ENCODE measurements at places on chromosomes 12 and 14. TPM values are rescaled to one million over a fixed set of nuclear protein-coding genes. Genes with fewer than 3 reads are reported as not detected.

KCNK10 gene
- 1.6 TPM for total RNA-seq

DNA sequence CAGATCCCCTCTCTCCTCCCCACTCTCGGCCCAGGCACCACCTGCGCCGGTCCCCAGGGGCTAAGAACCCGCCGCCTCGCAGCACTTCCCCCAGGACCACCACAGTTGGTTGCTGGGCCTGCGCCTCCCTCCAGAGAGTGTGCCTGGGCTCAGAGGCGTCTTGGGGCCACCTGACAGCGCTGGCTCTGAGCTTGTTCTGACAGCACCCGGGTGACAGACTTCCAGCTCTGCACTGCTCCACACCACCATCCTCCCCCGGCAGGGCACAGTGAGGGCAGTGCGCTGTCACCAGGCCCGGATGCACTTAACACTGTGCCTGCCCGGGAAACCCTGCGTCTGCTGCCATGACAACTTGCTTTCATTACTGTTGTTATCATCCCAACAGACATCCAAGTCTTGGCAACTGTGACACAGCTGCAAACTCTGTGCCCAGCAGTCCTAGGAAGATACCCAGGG is 6.6 kb downstream of the BRF1 start:
- no peak overlapping the region for H3K27ac ChIP-seq
- no peak overlapping the region for H3K4me3 ChIP-seq
- DNase-seq: peak; percentile 48
- no peaks in the 10 kb centered on the region for H3K27me3 ChIP-seq

GRCh38 chr12:123167329-123167728 is 16.4 kb upstream of the PITPNM2 start:
- no peaks in the 10 kb centered on the region for H3K36me3 ChIP-seq
- H3K27ac ChIP-seq: no peak overlapping the region

KRT78 gene
- not detected for total RNA-seq

DNA sequence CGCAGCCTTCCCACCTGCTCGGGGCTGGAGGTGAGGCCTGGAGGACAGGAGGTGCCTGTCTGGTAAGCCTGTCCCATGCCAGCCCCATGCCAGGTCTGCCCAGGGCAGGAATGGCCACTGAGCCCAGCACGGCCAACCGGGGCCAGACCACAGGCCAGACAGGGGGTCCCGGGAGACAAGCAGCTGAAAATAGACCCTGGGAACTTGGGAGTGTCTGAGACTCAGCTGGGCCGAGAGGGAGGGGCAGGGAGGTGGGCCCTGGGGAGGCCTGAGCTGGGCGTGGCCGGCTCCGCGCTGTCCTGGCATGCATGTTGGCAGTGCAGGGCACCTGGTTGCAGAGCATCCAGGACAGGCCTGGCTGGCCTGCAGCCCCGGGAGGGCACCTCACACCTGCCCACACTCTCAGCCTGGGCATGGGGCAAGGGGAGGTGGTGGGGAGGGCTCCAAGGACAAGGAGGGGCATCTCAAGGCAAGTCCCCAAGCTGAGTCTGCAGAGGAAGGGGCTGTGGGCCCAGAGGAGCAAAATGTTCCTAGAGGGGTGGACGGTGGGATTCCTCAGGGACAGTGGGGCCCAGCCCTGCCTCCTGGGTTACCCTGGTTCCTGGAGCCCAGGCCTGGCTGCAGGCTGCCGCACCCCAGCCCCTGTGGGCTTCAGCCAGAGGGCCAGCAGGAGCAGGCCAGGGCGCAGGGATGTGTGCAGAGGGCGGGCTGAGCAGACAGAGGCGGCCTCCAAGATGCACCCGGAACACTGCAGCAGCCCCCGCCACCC is 3.2 kb upstream of the CRIP1 start:
- no peaks in the 10 kb centered on the region for H3K27me3 ChIP-seq
- H3K4me3 ChIP-seq: no peak overlapping the region
- H3K36me3 ChIP-seq: no peaks in the 10 kb centered on the region
- peak overlapping the region; percentile 97 for H3K27ac ChIP-seq

SAMD15 gene
- not detected for total RNA-seq

CLMN gene
- 54.7 TPM for total RNA-seq

DNA sequence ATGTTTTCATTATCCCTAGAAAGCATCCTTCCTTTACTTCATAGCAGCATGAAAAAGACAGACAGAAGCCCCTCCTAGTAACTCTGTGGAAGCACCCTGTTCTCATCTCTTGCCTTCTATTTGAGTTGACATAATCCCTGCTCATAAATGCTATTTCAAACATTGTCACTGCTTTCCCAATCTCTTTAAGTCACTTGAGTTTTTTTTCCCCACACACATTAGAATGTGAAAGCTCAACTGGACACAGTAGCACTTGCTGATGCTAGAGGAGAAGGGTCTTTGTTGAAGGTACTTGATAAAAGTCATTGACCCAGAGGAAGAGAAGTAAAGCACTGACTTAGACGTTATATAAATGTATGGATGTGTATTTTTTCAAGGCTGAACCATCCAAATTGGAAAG is 3.0 kb downstream of the E2F7 start:
- no peak for DNase-seq
- H3K4me1 ChIP-seq: peaks cover 7% of the 10 kb centered on the region
- H3K27ac ChIP-seq: no peak overlapping the region
- no peaks in the 10 kb centered on the region for H3K27me3 ChIP-seq

All from body of pancreas (tissue), 4 donors.